Stimulated activated naive B cell treated with anti-CD40 and anti-IgM and Interleukin-4, amounts not matched to agents 10 μg/mL and 1 μg/mL and 100 μg/mL, for 72 hours (primary cell): ENCODE measurements at places on chromosomes 5 and 9.

DNA sequence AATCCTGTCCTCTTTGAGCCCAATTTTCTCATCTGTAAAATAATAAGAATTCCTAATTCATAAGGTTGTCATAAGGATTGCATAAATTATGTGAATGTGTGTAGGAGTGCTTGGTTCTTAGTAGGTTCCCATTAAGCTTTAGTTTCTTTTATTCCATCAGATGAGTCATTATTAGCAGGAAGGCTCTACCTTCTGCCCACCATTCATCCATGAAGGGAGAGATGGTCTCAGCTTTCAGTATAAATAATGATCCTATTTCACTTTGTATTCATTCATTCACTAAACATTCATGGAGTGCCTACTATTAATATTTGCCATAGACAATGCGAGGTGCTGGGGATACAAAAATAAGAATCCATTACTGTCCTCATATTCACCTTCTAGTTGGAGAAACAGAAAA lies 3.0 kb downstream of the CMYA5 start:
- DNase-seq = no peak

DNA sequence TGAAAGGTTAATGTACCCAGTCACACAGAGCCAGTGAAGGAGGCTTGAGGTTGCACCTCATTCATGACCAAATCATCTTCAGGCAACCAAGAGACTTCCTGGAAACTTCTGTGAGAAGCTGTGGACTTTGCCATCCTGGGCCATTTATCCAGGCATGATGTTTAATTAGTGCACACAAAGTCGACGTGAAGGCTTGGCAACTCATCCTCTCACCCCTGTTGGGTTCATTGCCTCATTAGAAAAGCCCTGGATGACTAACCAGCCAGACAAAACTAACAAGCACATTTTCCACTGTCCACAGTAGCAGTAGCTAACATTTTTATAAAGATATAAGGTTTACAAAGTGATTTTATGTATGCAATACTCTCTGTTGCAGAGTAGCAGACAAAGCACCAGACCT lies 65.7 kb upstream of the ZNF462 start:
- no peak for DNase-seq

DNA sequence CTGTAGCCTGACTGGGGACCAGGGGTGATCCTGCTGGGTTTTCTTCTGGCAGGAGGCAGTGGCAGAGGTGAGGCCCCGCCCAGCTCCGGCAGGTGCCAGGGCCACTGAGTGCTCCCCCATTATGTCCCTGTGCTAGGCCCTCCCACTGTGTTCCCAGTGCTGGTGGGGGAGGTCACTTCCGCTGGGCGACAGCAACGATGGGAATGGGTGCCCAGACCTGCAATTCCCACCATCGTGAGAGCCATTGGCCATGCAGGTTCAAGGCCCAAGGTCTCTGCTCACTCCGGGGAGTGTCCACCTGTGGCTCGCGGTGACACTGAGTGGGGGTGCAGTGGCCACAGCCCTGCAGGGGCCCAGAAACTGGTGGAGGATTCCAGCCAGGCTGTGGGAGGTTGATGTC lies 98.6 kb downstream of the RXRA start:
- DNase-seq = no peak

DNA sequence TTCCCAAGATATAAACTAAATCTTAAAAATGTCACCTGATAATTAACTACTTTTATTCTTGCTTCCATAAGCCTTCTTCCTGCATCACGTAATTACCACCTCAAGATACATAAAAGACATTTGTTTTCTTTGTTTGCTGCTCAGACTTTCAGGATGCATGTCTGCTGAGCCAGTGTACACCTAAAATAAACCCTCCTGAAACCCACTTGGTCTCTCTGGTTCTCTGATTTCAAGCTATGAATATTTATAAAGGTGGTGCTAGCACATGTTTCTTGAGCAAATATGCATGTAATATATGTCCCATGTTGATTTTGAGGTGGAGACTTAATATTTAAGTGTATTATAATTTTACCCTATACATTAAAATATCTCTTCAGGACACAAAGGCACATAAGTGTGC lies 1627.7 kb upstream of the CDH9 start:
- no peak for DNase-seq

- no peak for DNase-seq
These were observed 53.0 kb downstream of the NIM1K start for GRCh38 chr5:43244823-43245565.

GRCh38 chr5:149407323-149408251 lies 28.5 kb upstream of the IL17B start:
- no peak for DNase-seq

GRCh38 chr9:22079873-22080341 lies 70.8 kb upstream of the CDKN2B start:
- peak; percentile 21 for DNase-seq

GRCh38 chr5:9516591-9516990 lies 29.3 kb downstream of the SEMA5A start:
- no peak for DNase-seq

GRCh38 chr9:108413809-108414208 lies 442.0 kb downstream of the ACTL7B start:
- DNase-seq = no peak

- DNase-seq = peak; percentile 23
These were observed 3.5 kb downstream of the DMXL1 start for GRCh38 chr5:119074419-119074818.

DNA sequence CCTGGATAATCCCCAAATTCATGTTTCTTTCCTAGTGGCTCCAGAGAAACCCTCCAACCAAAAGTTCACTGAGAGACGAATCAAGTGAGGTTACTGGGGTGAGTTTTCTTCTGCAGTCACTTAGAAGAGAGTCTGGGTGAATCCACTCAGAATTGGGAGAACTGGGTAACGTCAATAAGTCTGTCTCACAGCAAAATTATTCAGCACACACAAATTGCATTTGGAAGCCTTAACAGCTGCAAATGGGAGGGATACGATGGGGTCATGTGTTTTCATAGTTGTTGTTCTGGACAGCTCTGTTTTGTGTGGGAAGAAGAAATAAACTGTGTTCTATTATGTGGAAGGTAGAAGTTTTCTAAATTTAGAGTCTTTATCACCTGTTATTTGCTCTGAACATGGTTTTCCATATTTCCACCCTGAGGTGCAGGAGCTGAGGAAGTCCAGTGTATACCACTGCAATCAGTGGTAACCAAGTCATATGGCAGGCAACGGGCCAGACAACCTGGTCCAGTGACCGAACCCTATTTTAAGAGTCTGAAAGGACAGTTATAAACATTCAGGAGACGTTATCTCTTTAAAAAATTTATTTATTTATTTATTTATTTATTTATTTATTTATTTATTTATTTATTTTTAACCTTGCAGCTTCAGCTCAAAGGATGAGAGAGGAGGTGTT lies 21.9 kb downstream of the MARCHF3 start:
- no peak for DNase-seq

GRCh38 chr5:139183502-139183901 lies 14.7 kb downstream of the SIL1 start:
- DNase-seq = no peak

DNA sequence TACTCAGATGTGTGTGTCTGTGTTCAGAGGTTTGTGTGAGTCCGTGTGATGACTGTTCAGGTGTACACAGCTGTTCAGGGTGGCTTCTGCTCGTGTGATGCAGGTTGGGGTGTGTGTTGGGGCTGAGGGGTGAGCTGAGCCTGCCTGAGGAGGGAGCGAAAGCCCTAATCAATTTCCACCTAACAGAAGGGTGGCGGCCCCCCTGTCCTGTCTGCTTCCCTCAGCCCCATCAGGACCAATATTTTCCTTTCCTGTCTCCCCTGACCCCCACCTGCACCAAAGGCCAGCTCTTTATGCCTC lies 30.2 kb downstream of the LHX2 start:
- no peak for DNase-seq

GRCh38 chr5:368183-369084 lies 46.9 kb downstream of the AHRR start:
- DNase-seq = peak; percentile 88

GRCh38 chr9:133101356-133102189 lies 19.5 kb downstream of the RALGDS start:
- DNase-seq = no peak

- DNase-seq = no peak
These were observed 108.4 kb upstream of the LARP1 start for GRCh38 chr5:154646745-154647113.

- DNase-seq = no peak
These were observed 102.6 kb downstream of the WNK2 start for GRCh38 chr9:93286252-93287188.

- no peak for DNase-seq
These were observed 229.7 kb upstream of the PIK3R1 start for GRCh38 chr5:67985686-67986387.

DNA sequence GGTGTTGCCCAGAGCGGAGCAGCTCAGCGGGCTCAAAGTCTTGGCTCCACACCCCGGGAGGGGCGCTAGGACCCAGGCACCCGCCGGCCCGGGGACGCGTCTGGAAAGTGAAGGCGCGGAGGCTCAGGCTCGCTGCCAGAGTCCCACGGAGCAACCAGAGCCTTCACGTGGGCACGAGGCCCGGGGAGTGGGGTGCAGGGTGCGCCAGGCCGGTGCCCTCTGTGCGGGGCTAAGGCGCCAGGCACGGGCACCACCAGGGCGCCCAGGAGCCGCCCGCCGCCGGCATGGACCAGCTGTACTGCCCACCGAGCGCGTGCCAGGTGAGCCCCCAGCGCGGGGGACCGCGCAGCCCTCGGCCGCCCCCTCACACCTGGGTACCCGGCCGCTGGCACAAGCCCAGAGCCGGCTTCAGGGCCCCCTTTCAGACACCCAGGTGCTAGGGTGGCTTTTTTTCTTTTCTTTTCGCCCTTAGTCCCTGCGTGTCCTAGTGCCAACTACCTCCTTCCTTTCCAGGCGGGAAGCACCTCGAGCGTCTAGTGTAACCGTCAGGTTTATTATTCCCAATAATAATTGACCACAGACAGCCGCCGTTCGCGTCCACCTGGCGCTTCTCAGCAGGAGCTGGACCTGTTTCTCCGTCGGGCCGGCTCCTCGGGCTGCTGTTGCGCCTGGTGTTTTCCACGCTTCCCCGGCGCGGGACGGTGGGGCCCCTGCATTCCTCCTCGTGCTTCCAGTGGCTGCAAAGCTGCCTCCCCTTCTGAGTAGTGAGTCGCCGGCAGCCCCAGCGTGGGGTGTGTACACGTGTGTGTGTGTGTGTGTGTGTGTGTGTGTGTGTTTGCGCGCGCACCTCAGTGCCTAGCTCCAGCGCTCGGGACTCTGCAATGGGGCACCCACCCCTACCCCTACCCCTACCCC lies 30.1 kb upstream of the PDE8B start:
- no peak for DNase-seq

DNA sequence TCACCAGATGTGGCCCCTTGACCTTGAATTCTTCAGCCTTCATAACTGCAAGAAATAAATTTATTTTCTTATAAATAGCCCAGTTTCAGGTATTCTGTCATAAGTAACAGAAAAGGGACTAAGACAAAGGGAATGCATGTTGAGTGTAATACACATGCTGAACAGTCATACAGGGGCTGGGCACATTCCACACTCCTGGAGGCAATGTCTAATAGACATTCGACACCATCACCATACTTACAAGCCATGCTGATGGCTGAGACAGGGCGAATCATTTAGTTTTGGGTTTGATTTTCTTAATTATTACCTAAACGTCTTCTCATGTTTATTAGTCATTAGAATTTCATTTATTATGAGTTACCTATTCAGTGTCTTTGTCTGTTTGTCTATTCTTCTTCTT lies 68.5 kb downstream of the TENT4A start:
- no peak for DNase-seq

DNA sequence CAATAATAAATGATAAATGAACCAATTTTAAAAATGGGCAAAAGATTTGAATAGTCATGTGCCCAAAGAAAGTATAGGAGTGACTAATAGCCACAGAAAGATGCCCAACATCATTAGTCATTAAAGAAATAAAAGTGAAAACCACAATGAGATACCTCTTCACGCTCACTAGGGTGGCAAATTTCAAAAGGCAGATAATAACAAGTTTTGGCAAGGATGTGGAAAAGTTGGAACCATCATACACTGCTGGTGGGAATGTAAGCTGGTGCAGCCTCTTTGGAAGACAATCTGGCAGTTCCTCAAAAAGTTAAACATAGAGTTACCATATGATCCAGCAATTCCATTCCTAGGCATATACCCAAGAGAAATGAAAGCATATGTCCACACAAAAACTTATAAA lies 1819.8 kb downstream of the MAT2B start:
- no peak for DNase-seq

DNA sequence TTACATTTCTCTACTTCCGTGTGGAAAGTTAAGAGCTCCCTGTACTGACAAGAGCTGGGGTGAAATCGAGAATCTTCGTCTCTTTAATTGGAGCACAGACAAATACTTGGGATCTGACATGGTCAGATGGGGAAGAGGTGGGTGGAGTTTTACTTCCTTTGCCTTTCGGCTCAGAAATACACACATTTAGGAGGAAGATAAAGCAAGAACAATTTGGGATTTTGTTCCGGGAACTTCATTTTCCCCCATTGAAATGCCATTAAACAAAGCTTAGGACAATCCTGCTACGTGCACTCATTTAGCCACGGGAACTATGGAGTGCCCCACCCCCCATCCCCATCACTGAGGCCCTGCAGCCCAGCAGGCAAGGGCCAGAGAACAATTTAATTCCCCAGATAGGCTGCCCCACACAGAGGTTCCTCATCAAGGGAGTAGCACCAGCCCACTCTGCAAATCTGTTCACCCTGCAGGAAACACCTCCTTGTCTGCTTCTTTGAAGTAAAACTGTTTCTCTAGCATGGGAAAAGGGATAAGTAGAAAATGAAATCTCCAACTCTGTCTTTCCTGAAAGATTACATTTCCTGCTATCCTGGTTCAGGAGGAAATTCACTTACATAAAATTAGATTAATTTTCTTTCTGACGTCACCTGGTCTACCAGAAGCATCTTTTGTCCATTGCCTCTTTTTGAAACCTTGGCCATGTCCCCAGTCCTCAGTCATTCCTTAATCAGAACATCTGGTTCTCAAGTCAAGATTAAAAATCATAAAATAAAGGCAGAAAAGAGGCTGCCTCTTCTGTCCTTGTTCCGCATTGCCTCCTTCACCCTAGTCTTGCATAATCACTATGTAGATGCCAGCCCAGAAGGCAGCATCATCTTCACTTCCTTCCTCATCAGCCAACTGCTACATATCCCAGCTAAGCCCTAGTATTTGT lies 206.4 kb downstream of the ENC1 start:
- DNase-seq = no peak

GRCh38 chr5:138054206-138054605 lies 21.3 kb upstream of the FAM13B start:
- no peak for DNase-seq

DNA sequence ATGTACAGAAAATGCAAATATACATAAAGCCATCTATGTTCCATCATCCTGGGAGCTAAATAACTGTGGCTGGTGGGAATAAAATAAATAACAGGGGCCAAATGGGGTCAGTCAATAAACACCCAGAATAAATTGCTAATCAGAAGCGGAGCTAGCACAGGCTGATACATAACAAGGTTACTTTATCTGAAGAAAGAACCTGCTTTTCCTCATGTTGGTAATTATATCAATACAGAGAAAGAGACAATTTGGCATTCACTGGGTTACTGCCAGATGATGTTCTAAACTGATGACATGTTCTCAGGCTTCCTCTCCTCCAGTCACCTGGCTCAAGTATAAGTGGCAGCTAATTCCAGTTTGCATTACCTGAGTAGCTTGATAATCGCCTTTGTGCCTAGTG lies 144.9 kb upstream of the CD180 start:
- DNase-seq = no peak
